ENCODE measurements at places on chromosomes 3 and 15.

- DNase-seq: no peak
Observed at GRCh38 chr3:194471863-194472262, 14.9 kb downstream of the ATP13A3 start.

- DNase-seq: no peak
Observed at GRCh38 chr3:13648060-13649001, 99.4 kb downstream of the FBLN2 start.

DNA sequence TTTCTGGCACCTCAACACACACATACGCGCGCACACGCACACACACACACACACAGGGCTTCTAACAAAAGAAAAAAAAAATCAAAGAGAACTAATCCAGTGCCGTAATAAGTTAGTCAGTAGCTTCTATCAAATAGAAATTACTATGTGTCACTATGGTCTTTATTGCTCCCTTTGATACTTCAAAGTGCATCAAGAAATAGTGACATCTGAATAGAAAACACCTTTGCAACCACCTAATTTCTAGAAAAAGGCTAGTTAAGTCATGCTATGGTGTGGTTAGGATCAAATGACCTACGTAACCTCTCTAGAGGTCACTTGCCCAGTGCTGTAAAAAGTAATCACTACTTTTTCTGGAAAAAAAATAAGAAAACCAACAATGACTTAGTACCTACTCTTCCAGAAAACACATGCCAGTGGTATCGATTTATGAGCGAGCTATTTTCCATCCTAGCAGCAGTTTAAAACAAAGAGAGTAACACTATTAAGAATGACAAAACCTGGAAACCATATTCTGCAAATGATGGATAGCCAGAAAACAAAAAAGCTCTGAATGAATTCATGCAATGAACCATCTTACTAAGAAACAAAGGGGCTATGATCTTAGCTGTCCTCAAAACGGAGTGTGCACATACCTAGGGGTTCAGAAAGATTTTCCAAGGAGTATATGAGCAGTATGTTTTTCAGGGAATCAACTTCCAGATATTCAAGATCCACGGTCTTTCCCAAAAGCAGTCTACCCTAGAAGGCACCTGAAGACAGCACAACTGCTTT is 6.8 kb downstream of the AVEN start:
- no peak for DNase-seq

DNA sequence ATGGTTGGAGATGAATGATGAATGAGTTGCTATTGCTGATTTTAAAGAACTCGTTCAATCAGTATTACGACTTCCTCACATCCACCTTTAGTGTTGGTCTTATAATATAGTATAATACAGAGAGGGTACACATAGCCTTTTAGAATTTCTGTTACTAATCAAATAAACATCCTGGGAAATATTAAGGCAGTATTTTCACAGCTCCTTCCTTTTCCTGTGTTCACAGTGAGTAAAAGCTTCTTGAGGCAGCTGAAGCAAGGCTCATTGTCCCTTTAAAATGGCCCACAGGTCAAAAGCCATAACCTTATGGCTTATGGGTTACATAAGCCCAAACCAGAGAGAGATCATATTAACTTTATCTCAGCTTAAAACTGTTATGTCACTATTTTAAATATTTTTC is 1.3 kb upstream of the BTLA start:
- no peak for DNase-seq

DNA sequence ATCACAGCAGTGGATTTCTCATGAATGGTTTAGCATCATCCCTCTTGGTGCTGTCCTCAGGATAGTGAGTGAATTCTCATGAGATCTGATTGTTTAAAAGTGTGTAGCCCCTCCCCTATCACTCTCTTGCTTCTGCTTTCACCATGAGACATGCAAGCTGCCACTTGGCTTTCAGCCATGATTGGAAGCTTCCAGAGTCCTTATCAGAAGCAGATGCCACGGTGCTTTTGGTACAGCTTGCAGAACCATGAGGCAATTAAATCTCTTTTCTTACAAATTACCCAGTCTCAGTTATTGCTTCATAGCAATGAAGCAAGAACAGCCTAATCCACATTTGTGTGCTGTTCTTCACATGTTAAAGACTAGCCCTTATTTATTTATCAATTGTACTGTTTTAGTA is 495.2 kb upstream of the EPHA6 start:
- DNase-seq: no peak

DNA sequence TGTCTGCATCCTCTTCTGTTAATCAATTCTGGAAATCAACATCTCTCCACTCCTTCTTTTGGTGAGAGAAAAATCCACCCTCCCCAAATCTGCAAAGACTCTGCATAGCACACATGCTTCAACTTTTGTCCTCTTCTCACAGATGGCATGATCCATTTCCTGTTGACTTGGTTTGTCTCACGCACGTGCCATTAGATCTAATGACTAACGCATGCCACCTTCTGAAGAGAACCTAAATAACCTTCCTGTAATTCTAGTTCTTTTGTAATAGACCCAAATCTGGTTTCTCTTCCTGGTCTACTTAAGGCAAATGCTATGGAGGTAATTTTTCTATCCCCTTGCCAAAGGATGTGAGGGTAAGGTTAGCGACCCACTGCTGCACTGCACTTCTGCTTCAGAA is 51.0 kb upstream of the ATOSA start:
- DNase-seq: no peak

DNA sequence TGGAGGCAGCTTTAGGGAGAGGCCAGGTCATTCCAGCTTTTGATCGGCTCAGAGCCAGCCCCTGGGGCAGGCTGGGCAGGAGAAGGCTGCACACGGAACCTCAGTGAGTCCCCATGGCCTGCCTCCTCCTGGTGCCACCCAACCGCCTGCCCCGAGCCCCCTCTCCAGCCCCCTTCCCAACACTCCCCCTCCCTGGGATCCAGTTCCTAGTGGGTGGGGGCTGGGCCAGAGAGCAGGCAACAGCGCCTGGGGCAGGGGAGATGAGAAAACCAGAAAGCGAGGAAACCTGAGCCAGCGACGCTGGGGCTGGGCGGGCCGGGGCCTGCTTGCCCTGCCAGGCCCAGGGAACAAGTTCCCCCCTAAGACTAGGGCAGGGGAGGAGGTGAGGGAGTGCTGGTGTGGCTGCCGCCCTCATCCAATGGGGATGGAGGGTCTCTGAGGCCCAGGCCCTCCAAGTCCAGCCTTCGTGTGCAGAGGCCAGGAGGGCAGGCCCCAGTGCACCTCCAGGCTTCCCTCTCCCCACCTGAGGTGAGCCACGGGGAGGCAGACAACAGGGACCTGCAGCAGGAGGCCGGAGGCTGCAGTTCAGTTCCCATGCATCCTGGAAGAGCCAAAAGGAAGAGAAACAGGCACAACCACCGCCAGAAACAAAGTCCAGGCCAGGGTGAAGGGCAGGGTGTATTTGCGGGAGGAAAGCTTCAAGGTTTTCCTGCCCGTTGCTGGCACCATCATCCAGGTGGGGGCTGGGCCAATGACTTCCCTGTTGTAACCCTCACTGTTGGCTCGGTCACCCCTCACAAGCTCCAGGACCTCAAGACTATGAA is 4.0 kb upstream of the SEMA3F start:
- no peak for DNase-seq

DNA sequence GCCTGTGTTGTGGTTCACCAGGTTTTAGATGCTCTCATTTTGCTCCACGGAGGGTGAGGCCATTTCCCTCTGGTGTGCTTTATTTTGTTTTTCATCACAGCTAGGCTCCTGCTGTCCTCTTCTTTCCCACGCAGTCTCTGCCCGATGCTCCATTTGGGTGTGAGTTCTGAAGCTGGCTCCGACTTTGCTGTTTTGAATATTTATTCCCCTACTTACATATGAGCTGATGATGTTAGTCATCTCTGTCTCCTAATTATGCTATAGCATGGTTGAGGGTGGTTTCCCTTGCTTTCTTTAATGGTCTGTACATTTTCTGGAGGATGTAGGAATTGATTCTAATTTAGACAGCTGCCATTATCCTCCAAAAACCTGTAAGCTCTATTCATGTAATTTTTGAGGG is 168.1 kb upstream of the MYRIP start:
- DNase-seq: no peak

DNA sequence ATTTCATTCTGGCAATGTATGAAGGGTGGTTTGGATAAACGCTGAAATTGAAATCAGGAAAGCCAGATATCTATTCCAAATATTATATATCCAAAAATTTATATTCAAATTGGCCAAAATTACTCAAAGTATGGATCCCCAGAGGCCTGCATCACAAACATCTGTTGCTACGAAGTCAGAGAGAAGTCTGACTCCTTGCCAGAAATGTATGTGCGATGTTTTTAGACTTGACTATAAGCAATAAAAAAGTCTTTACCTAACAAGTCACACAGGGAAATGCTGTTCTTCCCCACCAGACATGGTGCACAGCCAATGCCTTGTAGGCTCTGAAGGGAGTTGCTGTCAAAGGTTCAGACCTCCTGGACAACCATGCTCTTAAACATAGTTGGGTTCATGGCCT is 533.1 kb downstream of the OTOL1 start:
- no peak for DNase-seq

DNA sequence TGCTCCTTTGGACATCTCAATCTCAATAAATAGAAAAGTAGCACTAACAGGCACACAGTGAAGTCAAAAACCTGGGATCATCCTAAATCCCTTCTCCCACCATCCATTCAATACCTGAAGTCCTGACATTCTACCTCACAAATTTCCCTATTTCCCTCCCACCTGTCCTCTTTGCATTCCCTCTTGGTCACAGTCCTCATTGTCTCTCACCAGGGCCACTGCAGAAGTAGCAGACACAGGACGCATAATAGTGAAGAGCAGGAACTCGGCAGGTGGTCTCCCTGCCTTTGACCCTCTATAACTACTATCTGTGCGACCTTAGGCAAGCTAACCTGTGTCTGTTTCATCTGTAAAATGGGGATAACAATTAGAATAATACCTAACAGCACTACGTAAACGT is 2.3 kb downstream of the THOC7 start:
- DNase-seq: no peak

DNA sequence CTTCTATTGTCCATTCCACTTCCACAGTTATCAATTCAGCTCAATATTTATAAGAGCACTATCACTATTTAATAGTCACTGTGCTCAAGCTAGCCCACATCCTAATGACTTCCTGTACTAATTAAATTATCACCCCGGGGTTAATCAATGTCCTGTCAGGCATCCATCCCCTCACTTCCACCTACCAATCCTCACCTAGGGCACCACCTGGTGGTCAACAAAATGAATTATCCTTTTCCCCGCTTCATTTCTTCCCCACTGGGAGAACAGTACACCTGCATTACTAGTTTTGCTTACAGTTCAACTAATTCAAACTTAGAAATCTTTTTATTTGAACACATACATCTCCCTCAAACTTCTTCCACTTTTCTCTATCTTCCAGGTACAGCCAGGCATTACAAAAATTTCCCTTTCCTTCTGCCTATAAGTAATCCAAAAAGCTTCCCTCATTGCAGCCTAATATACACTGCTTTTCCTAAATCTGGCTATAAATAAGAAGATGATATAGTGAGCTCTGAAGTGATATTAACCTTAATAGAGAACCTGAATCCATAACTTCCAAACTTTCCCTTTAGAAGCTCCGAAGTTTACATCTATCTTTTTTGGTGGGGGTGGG is 68.5 kb downstream of the TMCC1 start:
- no peak for DNase-seq

GRCh38 chr15:40340740-40341400 is at the start of gene CCDC9B:
Gene CCDC9B, minus strand, starts transcription at chr15:40340939. Its CDS starts 120 bp downstream, at chr15:40340819.
- DNase-seq: no peak

Data from NCI-H1417 treated with DMSO at 0.1 percent for 48 hours (cell line).